ENCODE measurements at places on chromosomes 6 and 20.

DNA sequence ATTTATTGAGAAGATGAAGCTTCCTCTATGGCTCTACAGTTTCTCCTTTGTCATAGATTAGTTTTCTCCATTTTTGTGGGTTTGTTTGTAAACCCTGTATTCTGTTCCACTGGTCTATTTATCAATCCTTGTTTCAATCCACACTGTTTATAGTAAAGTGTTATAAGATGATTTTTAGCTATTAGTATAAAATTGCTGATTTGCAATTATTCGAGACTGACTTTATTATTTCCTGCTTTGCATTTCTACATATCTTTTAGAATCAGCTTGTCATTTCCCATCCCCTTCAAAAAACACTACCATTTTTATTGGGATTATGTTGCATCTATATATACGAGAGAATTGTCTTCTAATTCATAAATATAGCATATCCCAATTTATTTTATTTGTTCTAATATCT lies 325.9 kb upstream of the EPHA7 start:
- DNase-seq: no peak

DNA sequence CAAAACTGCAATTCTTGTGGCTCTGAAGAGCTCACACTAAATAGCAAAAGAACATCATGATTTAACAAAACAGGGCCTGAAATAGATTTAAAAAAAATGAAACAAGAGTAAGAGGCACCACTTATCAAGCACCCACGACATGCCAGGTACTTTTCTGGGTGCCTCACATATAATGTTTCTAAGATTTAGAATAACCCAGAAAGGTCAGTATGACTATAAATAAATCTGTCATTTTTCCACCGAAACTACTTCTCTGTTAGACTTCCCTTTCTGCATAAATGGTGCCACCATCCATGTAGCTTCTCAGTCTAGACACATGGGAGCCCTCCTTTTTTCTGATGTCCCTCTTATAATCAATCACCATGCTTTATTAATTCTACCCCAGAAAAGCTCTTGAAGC lies 652.4 kb upstream of the CHD6 start:
- no peak for DNase-seq

DNA sequence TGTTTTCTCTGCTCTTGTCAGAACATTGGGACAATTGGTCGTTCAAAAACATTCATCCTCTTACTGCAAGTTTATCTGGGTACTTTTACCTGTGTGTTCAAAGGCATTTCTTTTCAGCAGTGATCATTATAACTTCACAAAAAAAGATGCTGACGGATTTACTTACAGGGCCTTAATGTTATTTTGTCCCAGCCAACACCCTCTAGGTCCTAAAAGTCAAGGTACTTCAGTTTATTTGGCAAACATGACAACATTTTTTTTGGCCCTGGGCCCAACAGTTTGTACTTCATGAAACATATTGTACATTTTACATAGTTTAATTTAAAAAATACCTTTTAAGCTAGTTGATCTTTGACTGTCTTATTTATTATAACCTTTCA lies 241.2 kb upstream of the TAB2 start:
- no peak for DNase-seq

DNA sequence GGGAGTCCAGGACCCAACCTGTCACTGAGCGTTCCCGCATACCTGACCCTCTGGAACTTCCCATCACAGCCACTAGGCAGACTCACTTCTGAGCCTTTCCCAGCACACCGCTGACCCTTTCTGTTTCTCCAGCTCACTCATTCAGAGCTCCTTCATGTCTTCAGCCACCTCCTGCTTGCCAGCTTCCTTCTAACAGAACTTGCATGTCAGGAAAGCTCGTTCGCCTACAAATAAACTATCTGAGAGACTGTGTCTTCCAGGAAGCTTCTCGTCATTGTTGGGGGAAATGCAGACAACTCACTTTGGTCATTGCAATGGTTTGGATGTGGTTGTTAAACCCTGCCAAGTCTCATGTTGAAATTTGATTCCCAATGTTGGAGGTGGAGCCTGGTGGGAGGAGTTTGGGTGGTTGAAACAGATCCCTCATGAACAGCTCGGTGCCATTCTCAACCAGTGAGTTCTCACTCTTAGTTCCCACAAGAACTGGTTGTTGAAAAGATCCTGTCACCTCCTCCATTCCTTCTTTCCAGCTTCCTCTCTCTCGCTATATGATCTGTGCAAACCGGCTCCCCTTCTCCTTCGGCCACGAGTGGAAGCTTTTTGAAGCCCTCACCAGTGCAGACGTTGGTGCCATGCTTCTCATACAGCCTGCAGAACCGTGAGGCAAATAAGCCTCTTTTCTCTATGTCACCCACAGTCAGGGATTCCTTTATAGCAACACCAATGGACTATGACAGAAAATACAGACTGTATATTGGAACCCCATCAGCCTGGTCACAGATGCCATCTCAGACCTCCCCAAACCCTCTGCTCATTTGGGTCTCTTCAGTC lies 1.4 kb upstream of the MUC21 start:
- peak; percentile 45 for DNase-seq

- no peak for DNase-seq
These were observed 701.4 kb upstream of the NRSN1 start for GRCh38 chr6:23424584-23424983.

GRCh38 chr20:856361-856775 lies 22.9 kb downstream of the FAM110A start:
- DNase-seq: peak; percentile 88

- DNase-seq: peak; percentile 68
These were observed 114.9 kb upstream of the BTN3A2 start for GRCh38 chr6:26249957-26250697.

DNA sequence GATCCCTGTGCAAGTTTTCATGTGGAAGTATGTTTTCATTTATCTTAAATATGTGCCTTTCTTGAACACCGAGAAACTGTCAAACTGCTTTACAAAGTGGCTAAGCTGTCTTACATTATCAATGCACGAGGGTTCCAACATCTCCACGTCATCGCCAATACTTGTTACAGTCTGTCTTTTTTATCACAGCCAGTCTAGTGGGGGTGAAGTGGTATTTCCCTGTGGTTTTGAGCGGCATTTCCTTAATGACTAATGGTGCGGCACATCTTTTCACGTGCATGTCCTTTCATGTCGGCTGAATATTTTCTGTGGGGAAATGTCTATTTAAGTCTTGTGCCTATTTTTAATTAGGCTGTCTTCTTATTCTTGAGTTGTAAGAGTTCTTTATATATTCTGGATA lies 280.4 kb downstream of the FOXC1 start:
- DNase-seq: no peak

DNA sequence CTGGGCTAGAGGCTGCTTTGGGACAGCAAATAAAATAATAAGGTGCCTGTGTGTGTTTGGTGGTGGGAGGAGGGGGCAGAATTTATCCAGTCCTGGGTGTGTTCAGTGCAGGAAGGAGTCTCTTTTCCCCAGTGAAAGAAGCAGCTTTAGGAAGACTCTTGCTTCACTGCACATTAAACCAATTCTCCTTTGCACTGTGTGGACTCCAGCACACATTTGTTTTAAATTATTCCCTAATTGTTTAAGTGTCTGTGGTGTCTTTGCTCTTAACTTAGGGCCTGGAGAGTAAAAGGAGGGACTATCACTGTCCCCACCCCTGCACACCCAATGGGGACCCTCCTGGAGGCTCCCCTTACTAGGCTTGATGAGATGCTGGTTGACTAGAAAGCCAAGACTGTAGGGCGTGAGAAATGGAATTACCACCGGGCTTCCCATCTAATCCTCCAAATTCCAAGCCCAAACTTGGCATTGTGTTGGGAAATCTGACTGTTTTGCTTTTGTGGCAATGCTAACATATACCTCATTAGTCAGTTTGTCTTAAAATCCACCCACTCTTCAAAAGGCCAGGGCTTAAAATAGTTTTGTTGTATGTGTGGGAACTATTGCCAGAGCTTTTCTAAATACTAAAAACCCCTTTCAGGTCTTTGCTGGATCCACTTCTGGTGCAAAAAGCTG lies 13.5 kb upstream of the DAAM2 start:
- no peak for DNase-seq

DNA sequence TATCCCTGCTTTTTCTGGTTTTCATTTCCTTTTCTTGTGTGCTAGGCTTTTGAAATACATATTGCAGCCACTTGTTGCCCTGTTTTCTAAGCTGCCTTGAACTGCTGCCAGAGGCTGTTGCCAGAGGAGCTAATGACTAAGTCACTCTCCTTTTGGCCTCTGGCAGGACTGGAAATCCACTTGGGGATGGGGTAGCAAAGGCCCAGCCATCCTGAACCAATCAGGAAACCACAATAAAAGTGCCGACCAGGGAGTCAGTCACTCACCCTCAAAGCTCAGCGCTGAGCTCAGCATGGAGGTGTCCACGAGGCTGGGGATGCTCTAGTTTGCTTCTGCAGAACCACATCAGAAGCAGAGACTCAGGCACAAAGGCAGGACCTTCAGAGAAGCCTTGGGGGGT lies 813.0 kb downstream of the DHX35 start:
- DNase-seq: no peak

DNA sequence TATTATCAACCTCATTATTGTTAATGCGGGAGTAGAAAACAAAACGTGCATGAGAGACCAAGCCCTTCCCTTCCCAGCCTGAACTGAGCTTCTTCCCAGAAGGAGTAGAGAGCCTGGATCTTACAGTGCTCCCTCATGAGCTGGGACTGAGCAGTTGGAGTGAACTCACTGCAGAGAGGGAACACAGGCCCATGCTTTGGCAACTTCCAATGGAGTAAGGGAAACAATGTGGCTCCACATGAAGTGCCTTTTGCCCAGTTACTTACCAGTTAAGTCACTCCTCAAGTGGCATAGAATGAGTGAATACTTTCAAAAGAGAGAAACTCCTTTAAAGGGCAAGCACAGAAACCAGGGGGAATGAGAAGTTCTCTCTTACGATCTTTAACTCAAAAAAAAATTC lies 12.4 kb downstream of the FHL5 start:
- DNase-seq: no peak

DNA sequence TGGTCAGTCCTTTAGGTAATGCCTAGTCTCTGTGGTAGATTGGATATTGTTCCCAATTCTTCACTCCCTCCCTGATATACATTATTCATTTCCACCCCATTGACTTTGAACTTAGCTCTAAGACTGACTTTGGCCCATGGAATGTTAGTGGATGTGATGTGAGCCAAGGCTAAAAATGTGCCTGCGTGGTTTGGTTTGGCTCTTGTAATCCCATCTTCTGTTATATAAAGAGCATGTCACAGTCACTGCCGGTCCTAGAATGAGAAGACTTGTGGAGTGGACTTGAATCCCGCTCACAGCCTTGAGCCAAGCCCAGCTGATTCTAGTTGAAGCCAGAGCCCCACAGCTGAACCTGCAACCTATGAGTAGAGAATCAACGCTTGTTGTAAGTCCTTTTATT lies 23.6 kb upstream of the DNAAF9 start:
- no peak for DNase-seq

- no peak for DNase-seq
These were observed 260.6 kb upstream of the TAB2 start for GRCh38 chr6:149056777-149057463.

All from HTR-8/SVneo (cell line).